ENCODE measurements at places on chromosomes 5 and 9.

- no peak for DNase-seq
These were observed 36.7 kb downstream of the CSNK1A1 start for GRCh38 chr5:149514512-149514911.

DNA sequence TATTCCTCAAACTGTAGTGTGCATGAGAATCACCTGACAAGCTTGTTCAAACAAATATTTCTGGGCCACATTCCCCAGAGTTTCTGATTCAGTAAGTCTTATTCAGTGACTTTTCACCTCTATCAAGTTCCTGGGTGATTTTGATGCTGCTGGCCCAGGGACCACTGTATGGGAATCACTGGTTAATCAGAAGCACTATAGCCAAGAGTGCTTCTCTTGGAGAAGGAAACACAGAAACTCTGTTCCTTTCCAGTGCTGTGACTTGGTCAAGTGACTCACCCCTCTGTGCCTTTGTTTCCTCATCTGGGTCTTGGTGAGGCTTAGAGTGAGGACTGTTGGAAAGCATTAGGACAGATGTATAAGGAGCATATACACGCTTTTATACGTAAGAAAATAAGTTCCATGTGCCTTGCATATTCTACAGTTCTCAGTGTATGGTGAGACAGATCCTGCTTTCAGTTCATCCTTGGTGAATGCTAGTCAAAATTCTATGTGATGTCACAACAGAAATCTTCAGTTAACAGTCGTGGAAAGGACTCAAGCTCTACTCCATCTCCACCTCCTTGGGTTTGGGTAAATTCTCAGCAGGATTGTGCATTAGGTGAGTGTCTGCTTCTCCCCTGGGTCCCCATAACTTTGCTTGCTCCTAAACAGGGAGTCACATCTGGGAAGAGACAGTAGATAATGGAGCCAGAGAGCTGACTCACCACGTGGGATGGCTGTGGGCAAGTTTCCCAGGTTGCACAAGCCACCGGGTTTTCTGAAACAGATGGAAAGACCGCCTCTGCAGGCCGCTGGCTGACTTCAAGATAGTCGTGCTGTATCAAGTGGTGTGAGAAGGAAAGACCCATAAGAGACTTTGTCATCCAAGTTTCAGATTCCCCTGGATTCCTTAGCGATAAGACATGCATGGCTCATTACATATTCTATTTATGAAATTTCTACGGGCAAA is 117.0 kb downstream of the NXNL2 start:
- DNase-seq: peak; percentile 34

GRCh38 chr5:35371951-35372426 is 141.7 kb upstream of the PRLR start:
- DNase-seq: no peak

DNA sequence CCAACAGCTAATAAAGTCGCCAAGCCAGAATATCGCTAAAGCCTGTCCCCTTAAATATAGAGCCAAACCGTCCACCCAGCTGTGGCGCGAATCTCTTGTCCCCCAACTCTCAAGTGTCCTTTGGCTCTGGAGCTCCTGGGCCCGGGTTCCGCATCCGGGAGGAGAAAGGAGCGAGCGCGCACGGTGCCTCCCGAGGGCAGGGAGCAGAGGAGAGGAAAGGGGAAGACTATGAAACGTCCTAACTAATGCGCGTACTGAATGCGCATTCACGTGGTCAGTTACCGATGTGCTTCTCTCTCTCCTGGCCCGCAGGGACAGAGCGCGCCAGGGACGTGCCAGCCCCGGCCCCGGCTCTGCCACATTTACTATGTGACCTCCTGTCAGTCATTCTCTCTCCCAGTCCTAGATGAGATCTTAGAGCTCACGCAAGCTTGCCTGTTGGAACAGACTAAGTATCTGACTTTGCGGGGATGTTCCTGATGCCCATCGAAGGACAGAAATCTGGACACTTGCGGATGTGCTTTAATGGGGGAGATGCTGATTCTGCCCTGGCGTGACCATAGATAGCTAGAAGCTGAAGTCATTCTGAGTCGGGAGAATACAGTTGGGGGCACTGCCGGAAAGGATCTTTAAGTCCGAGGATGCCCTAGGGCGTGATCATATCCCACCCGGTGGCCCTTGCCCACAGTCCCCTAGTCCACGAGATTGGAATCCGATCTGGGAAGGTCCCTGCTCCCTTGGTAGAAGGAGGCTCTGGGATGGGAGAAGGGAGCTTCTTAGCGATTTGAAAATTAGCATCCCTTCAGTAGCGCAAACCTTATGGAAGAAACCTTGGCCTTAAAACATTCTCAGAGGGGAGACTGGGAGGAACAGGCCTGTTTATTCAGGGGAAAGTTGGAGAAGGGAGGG is 5.7 kb upstream of the EBF1 start:
- no peak for DNase-seq

DNA sequence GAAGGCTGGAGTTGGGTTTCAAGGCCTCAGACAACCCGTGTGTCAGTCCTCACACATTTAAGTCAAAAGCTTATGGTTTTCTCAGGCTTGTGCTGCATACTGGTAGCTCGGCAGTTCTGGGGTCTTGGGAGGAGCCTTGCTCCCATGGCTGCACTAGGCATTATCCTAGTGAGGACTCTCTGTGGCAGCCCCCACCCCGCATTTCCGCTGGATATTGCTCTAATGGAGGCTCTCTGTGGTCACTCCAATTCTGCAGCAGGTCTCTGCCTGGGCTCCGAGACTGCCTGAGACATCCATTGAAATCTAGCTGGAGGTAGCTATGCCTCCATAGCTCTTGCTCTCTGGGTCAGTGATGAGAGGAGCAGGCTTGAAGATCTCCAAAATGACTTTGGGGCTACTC is 311.5 kb upstream of the PTGER4 start:
- no peak for DNase-seq

GRCh38 chr5:8333977-8334376 is 465.0 kb downstream of the MTRR start:
- no peak for DNase-seq

- DNase-seq: no peak
These were observed 98.9 kb downstream of the CFAP95 start for GRCh38 chr9:69919461-69920061.

DNA sequence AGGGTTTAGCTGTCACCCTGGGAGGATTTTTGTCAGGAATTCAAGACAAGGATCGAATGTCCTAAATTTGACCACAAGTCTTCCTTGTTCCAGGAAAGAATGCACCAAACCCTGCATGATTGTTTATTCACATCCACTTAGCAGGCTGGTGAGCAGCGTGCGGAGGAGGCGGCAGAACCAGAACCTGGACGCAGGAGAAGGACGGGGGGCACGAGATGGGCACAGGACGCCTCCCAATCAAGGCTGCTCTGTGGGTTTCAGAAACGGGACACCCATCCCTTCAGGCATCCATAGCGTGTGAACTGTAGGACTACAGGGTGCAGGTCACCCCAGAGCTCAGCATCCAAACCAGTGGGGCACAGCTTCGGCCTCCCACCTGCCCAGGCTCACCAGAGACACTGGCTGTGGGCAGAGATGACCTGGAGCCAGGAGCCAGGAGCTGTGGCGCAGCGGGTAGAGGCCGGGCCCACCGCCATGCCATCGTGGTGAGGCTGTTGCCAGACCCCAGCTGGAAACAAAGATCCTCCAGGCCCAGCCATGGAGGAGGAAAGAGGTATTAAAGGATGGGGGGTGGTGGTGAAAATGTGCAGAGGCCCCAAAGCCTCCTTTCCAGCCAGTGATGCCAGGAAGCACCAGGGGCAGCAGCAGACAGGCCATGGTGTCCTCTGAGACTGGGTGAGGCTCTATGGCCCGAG is 32.3 kb upstream of the ADAMTS2 start:
- no peak for DNase-seq

DNA sequence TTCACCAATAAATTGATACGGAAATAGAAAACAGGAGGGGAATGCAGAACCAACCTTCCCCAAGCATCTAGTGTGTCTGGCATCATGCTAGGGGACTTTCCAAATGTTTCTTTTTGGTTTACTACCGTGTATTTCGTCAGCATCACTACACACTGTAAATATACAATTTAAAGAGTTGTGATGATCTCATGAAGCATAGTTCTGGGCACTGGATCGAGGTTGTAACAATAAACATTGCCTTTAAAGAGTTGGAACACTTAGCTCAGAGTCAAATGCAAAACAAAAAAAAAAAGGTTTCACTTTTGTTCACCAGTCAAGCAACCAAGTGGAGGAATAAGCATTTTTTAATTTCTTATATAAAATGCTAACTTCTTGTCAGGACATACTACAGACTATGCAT is 2.9 kb upstream of the SCAI start:
- DNase-seq: no peak

- DNase-seq: no peak
These were observed 37.1 kb upstream of the LRRC14B start for GRCh38 chr5:154236-154635.

- no peak for DNase-seq
These were observed 64.7 kb upstream of the ERCC6L2 start for GRCh38 chr9:95810814-95811213.

DNA sequence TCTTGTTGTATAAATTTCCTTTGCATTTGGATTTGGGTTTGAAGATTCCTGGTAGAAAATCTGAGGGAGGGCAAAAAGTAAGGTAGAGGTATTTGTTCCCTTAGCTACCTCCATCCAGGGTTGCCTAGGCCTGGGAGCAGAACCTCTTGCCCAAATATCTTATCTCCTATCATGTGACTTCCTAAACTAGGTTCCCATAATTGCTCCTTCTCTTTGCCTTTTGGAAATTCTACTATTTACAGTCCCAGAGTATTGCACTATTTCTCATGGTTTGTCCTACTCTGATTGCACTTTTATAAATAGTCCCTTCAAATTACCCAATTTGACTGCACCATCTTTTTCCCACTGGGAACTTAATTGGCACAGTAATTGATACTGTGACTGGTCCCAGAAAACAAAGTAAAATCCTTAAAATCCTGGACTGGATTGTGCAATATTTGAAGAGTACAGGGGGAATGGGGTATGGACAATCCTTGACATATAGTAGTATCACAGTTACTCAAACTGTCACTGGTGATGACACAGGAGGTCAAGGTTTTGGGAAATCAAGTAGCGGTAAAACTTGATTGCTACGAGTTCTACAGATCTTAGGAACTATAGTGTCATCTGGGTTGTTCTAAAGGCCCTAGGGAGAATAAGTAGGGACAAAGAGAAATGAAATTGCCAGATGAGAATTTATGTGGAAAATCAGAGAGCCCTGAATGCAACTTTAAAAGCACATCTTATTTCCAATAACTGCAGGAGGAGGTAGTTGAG is 31.5 kb upstream of the TMED7 start:
- no peak for DNase-seq

GRCh38 chr5:77087484-77088261 is 588 bp upstream of the ZBED3 start:
- DNase-seq: peak; percentile 26

DNA sequence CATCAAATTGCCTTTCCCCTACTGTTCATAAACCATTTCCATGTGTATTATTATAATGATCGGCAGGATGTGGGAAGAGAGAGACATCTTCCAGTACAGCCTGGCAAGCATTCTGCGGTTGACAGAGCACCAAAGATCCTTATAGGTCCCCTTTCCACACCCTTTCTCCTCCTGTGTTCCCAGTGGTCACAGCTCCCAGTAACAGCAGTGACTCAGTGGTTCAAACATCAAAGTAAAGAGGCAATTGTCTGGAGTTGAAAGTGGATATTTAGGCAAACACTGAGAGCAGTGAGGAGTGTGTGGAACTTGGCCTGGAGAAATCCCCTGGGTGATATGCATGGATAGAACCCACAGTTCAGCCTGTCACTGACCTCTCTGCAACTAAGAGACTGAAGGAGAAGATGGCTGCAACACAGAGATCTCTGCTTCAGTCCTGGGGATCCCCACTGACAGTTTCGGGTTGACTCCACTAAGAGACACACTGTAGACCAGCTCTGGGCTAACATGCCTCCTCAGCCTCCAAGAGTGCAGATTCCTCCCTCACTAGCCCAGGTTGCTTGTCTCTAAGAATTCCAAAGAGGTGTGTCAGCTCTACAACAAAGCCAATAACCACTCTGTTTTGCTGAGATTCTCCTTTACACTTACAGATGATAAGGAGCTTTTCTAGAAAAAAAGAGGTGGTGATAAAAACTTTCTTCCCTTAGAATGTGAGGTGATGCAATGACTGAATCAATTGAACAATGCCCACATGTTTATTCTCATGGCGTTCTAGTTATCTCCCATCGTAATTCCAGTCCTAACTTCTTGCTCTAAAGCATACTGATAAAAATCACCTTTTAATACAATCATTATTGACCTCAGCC is 94.4 kb upstream of the IL6ST start:
- no peak for DNase-seq

- DNase-seq: no peak
These were observed 54.3 kb downstream of the ADGRV1 start for GRCh38 chr5:90612919-90613318.

All from substantia nigra (tissue), 51 donors.